ENCODE measurements at places on chromosomes 3 and 15. TPM values are rescaled to one million over a fixed set of nuclear protein-coding genes. Genes with fewer than 3 reads are reported as not detected.

The EXD1 gene
- under 0.01 TPM for total RNA-seq

The GPR87 gene
- 0.09 TPM for total RNA-seq

The ACOX2 gene
- 13.4 TPM for total RNA-seq

The NEO1 gene
- total RNA-seq: 88.6 TPM

The PPP4R2 gene
- total RNA-seq: 124 TPM

The GOLGA8Q gene
- total RNA-seq: 1.8 TPM

The STRA6 gene
- total RNA-seq: 47.2 TPM

The DGKG gene
- 6.7 TPM for total RNA-seq

The CACNA1D gene
- total RNA-seq: not detected

The MGLL gene
- total RNA-seq: 8.9 TPM

The ALDH1L1 gene
- not detected for total RNA-seq

The PDZRN3 gene
- total RNA-seq: 12.3 TPM

The HIGD2B gene
- total RNA-seq: not detected

The TRAT1 gene
- total RNA-seq: not detected

The ZKSCAN7 gene
- 8.6 TPM for total RNA-seq

The DUOX1 gene
- total RNA-seq: not detected

The RBMS3 gene
- 75.6 TPM for total RNA-seq

The SLCO2A1 gene
- not detected for total RNA-seq

The PLA1A gene
- 0.32 TPM for total RNA-seq

The ZNF609 gene
- total RNA-seq: 16.3 TPM

The CIB1 gene
- 33.3 TPM for total RNA-seq

The ITIH1 gene
- not detected for total RNA-seq

The OR5K2 gene
- total RNA-seq: not detected

The SMCO1 gene
- total RNA-seq: not detected

The SENP8 gene
- 1.8 TPM for total RNA-seq

The CYP8B1 gene
- not detected for total RNA-seq

The CFAP100 gene
- not detected for total RNA-seq

The WNT5A gene
- 77.3 TPM for total RNA-seq

The GOLGA8R gene
- total RNA-seq: 3.3 TPM

The ONECUT1 gene
- not detected for total RNA-seq

The PPM1M gene
- total RNA-seq: 23.2 TPM

The SERPINI2 gene
- total RNA-seq: not detected

The CLCN2 gene
- total RNA-seq: 2.4 TPM

The CD80 gene
- under 0.01 TPM for total RNA-seq

All from smooth muscle cell of the umbilical artery (primary cell).